KG1 (cell line): ENCODE measurements at places on chromosomes 1 and 21.

GRCh38 chr1:101220906-101221305 is 15.9 kb upstream of the S1PR1 start:
- DNase-seq, result no peak

- no peak for DNase-seq
These were observed 199.6 kb downstream of the RGS7 start for GRCh38 chr1:241157435-241157834.

- DNase-seq, result no peak
These were observed 38.2 kb downstream of the ZBTB40 start for GRCh38 chr1:22489823-22490222.

GRCh38 chr1:47031059-47031458 is 7.6 kb downstream of the CYP4X1 start:
- no peak for DNase-seq

DNA sequence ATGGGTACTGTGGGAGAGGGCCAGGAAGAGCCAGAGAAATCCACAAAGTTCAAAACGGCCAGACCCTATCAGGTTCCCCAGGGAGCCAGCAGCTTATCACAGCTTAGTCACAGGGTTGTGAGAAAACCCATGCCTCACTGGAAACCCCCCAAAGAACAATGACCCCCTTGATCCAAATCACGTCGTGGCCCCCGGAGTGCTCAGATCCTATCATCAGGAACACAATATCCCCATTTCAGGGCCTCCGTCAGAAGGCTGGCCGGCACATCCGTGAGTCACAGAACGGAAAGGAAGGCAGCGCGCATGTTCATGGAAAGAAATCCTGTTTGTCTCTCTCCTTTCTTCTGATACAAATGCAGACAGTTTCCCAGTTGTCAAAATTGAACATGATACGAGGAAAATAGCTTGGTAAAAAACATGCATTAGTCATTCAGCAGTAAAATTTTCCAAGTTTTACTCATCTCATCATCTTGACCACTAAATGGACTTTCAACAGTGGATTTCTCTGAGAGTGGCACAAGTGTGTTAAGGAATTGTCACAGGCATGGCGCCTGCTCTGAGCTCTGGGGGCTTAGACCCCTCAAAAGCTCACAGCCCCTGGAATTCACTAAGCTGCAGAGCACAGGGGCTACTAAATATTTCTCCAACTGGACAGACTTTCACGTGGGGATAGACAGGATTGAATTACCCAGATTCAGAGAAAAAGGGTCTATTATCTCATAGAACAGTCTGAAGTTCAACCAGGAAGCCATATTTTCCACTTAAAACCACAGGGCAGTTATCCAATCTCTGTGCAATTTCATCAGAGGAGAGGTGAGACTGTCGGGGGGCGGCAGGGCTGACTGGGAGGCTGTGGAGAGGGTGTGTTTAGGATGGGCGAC is 124.8 kb downstream of the RIPK4 start:
- DNase-seq, result no peak

GRCh38 chr1:48784301-48784700 is 7.6 kb upstream of the BEND5 start:
- no peak for DNase-seq

DNA sequence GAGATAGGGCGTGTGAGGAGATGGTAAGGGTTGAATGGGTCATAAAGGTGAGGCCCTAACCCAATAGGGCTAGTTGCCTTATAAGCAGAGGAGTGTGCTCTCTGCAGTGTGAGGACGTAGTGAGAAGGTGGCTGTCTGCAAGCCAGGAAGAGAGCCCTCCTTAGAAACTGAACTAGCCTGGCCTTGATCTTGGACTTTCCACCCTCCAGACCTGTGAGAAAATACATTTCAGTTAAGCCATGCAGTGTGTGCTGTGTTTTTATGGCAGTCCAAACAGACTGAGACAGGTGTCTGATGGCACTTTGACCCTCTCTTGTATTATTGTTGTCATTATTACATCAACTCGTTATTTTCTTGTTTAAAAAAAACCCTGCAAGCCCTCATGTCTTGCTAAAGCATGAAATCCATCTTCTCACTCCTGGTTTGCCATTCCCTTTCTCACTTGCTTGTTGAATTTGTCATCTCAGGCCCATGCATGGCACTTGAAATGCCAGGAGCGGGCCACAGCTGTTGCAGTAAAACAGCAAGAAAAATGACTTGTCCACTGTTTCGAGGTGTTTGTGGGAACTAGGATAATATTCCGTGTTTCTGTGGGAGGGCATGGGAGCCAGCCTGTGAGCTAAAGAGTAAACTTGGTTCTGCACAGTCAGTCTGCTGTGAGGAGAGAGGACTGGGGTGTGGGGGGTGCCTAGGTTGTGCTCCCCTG is 78.6 kb downstream of the STUM start:
- no peak for DNase-seq

GRCh38 chr1:5067246-5067645 is 412.8 kb downstream of the AJAP1 start:
- DNase-seq, result no peak

DNA sequence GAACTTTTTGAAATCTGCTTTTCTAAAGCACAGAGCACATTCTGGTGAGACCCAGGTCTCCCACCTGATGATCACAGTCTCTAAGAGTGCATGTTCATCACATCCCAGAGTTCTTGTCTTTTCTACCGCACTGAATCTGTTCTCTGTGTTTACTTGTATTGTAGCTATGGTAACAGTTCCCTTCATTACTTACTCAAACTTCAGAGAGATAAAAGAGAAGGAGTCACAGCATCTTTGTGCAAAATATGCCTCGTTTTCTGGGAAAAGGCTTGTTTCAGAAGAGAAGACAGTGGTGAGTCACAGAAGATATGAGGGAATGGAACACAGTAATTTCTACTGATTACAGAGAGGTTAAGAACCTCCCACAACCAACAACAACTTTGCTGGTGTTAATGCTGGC is 580.6 kb downstream of the PLA2G4A start:
- DNase-seq, result no peak

- DNase-seq, result no peak
These were observed 2.0 kb downstream of the FMO1 start for GRCh38 chr1:171250263-171250662.

DNA sequence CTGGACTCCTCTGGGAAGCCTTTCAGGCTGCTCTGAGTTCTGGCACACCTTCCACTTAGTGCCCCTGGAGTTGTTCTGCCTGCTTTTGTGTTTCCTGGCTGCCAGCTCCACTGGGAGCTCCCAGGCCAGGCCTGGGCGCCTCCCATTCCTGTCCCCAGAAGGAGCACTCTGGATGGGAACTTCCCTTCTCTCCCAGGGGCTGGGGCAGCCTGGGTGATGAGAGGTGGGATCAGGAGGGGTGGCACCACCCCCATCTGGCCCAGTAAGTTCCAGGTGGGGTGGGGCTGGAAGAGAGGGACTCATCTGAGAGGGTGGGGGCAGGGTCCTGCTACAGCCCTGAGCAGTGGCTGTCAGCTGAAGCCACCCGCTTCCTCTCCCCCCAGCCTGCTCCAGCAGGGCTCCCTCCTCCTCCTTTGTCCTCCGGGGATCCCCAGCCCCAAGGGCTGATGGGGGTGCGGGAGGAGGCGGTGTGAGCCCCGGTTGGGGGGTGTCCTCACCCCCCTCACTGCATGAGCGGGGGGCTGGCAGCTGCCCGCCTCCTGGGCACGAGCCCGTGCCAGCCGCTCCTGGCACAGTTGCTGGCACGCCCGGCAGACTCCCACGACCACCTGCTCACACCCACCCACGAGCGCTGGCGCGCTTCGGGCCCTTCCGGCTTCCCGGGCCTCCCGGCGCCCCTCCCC is 4.7 kb downstream of the FOXO6 start:
- DNase-seq, result no peak

DNA sequence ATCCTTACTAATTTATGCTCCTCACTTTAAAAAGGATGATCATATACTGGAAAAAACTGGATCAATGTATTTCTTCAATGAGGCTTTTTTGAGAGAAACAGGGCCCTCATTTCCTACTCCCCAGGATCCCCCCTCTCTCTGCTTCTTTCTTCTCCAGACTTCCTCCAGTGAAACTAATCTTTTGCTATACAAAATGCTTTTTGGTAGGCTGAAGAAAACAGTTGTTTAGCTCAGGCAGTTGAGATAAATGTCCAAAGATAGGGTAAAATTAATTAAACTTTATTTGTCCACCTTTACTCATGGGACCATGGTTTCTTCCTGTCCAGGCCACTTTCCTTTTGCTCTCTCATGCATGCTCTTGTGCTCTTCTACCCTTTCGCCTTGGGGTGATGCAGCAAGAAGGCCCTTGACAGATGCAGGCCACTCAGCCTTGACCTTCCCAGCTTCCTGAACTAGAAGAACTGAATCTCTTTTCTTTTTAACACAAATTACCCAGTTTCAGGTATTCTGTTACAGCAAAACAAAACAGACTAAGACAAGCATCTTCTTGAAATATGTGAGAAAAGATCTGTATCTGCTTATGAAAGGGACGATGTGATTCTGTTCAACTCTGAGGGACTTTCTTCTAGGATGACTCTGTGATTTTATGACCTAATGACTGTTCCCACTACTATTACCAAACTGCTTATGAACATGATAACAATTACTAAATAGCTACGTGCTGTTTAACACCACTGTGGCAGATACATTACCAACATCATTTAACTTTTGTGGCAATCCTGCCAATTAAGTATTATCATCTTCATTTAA is 63.7 kb downstream of the NVL start:
- no peak for DNase-seq

GRCh38 chr1:10624256-10625050 is 149.7 kb downstream of the PEX14 start:
- no peak for DNase-seq

- no peak for DNase-seq
These were observed 29.9 kb upstream of the IGSF21 start for GRCh38 chr1:18077657-18078215.

- no peak for DNase-seq
These were observed 426.1 kb downstream of the PTPRC start for GRCh38 chr1:199064971-199065370.

DNA sequence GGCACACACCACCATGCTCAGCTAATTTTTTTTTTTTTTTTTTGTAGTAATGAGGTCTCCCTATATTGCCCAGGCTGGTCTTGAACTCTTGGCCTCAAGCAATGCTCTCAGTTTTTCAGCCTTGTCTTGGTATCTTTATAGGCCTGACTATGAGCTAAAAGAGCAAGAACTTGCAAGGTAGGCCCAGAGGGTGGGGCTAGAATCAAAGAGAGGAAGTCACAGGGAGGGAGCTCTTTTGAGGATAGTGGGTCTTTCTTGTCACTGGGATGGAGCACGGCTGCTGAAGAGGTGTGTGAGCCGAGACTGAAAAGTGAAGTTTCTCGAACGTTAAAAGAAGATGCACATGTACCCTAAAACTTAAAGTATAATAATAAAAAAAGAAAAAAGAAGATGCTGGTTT is 260.0 kb upstream of the BEND5 start:
- DNase-seq, result no peak

- DNase-seq, result no peak
These were observed 69.9 kb downstream of the TMEM53 start for GRCh38 chr1:44604157-44604955.

- DNase-seq, result no peak
These were observed 48.8 kb downstream of the PGBD5 start for GRCh38 chr1:230377324-230377723.

DNA sequence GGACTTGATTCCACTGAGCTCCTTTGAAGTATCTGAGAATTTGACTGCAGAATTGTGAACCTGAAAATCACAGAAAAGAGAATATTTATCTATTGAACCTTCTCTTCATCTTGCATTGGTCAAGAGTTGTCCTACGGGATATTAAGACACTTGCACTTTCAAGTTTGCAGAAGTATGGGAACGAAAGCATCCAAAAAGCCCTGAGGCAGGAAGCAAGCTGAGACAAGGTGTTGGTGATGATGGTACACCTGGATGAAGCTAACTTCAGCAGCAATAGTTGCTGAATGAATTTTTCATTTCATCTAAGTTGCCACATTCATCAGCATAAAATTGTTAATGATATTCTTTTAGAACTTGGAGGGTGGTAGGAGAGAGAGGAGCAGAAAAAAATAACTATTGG is 686.6 kb upstream of the ADAMTS5 start:
- DNase-seq, result no peak

GRCh38 chr1:3310718-3311400 is 143.6 kb upstream of the ARHGEF16 start:
- DNase-seq, result no peak

- DNase-seq, result no peak
These were observed at the start of gene FAM110D for GRCh38 chr1:26158908-26159742. TSS of gene FAM110D (plus strand) at chr1:26159079. CDS start at chr1:26161292, 2,213 bp downstream.

- DNase-seq, result no peak
These were observed 722 bp downstream of the LHX8 start for GRCh38 chr1:75134647-75135572.

- DNase-seq, result no peak
These were observed 39.5 kb downstream of the LBR start for GRCh38 chr1:225388372-225388771.

DNA sequence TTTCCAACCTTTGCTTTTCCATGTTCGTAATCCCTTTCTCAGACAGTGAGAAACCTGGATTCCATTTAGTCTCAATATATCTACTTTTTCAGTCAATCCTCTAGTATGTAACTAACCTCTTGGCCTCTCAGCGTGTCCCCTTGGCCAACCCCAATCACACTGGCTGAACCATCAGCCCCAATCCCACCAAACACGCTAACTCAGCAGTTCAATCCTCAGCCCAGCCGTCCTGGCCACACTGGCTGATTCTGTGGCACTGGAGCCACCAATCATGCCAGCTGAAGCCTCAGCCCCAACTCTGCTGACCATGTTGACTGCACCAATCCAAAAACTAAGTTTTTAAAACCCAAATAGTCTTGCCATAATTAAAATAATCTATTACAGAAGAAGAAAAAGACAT is 6.6 kb upstream of the MGST3 start:
- DNase-seq, result no peak

- no peak for DNase-seq
These were observed 90.8 kb upstream of the USP25 start for GRCh38 chr21:15638856-15639549.

- DNase-seq, result no peak
These were observed 10.4 kb upstream of the TSPAN2 start for GRCh38 chr1:115099693-115100050.

DNA sequence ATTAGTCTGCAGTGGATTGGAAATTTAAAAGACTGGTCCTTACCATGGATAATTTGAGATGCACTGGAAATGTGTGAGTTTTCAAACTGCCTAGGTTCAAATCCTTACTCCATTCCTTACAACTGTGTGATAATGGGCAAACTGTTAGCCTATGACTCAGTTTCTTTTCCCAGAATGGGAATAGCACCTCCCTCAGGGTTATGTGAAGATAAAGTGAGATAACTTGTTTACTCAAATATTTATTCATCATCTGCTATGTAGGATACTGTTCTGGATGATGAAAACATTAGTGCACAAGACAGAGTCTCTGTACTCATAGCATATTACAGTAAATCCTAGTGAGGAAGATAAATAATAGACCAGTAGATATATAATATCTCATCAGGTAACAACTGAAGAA is 28.6 kb downstream of the LRIG2 start:
- DNase-seq, result no peak
